Inflammatory macrophage (primary cell): ENCODE measurements at places on chromosomes 6 and 20.

DNA sequence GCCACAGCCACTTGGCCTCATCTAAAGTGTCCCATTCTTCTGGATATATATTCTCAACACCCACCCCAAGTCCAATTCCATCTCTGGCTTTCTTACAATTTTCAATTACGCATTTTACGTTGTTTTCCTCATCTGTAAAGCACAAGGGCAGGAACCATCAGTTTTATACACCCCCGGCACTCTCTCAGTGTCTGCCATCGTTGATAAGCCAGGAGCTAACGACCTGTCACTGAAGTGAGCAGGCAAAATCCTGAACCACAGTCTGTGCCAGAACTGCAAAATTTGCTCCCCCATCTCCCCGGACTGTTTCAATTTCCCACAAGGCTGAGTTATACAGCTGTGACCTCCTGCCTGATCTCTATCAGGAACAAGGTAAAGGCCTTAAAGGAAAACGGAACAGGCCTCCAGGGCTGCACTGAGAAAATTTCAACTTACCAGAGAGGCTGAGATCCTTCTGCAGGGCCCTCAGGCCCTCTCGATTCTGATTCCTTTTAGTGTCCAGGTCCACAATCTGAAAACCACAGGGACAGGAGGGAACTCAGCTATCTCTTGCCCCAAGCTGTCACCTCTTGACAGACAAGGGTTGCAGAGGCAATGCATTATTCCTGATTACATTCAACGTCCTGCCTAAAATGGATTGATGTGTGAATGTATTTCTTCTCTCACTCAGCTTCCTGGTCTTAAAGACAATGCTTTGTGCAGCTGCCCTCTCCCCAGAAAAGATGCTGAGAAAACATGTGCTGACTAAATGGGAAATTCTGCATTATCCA is 1.8 kb downstream of the PDRG1 start:
- no peak for DNase-seq

- DNase-seq, result peak; percentile 53
These were observed 42.0 kb downstream of the JARID2 start for GRCh38 chr6:15287670-15288375.

- DNase-seq, result no peak
These were observed 26.2 kb downstream of the CDYL start for GRCh38 chr6:4802312-4802935.

- DNase-seq, result no peak
These were observed 116.2 kb upstream of the SALL4 start for GRCh38 chr20:51918561-51918960.

GRCh38 chr6:131916847-131917246 is 34.3 kb downstream of the CCN2 start:
- DNase-seq, result no peak

DNA sequence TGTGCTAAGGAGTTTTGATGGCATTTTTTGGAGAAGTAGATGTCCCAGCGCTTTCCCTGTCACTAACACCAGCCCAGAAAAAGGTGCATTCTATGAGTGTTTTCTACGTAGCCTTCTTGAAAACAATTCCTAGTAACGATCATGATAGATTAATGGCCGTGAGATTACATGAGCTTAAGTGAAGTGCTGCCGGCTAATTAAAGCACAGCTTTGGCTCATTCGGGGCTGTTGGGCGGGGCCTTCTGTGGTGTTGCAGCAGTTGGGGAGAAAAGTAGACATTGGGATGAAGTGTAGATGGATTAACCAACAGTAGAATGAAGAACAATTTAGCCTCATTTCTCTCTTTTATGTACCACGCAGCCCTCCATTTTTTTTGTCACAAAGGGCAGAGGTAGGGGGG is 20.8 kb upstream of the TRAF3IP2 start:
- no peak for DNase-seq

GRCh38 chr6:52230685-52231084 is 13.6 kb downstream of the IL17F start:
- peak; percentile 15 for DNase-seq

DNA sequence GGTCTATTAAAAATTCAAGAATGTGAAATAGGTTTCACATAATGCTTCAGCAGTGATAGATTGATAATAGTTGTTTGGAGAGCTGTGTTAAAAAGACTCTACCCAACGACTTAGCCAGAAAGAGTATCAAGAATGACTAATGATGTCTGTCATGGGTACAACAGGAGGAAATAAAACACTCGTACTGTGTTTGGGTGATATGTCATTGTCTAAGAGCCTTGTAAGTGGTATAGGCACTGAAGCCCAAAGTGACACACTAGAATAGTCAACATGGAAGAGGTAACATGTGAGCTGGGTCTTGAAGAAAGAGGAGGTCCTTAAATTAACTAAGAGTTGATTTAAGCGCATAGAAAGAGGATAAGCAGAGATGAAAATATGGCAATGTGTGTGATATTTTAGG is 471.8 kb upstream of the MAN1A1 start:
- DNase-seq, result no peak

DNA sequence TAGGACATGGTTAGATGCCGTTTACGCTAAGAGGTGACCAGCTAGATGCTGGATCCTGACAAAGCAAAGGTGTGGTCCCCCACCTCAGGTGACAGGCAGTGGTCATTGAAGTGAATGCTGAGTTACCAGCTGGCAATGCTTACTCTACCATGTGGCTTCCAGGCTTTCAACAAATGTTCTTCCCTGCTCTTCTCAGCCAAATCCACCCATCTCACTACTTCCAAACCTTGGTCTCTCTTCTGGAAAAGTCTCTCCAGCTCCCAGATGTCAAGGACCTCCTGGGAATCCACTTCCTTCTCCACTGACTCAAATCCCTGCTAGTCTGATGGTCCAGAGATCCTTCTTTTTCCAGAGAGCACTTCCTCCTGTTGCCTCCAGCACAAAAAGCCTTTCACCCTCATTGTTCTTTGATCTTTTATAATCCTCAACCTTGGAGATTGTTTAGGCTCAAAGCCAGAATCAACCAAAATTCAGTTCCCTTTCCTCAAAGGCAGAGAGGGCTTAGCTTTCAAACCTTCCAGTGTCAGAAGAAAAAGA is 228.0 kb downstream of the ZNF217 start:
- DNase-seq, result no peak

- DNase-seq, result no peak
These were observed 131.7 kb upstream of the COL21A1 start for GRCh38 chr6:56378966-56379585.

- no peak for DNase-seq
These were observed 45.0 kb downstream of the BMP2 start for GRCh38 chr20:6812530-6812929.

DNA sequence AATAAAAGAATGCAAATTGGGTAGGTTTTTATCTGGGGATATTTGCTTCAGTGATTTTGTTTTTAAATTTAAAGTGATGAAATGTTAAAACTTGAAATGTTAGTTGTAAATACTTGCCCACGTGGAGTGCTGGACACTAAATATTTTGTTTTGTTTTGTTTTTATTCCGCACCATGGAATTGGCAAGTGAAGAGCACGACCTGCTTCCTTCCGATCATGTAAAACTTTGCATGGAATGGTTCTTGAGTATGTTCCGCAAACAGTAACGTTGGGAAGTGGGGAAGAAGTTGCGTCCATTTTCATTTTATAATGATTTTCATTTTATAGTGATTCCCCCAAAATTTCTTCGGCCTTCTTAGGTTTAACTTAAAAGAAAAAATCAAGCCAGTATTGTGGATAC is 765 bp downstream of the IRAK1BP1 start:
- no peak for DNase-seq

DNA sequence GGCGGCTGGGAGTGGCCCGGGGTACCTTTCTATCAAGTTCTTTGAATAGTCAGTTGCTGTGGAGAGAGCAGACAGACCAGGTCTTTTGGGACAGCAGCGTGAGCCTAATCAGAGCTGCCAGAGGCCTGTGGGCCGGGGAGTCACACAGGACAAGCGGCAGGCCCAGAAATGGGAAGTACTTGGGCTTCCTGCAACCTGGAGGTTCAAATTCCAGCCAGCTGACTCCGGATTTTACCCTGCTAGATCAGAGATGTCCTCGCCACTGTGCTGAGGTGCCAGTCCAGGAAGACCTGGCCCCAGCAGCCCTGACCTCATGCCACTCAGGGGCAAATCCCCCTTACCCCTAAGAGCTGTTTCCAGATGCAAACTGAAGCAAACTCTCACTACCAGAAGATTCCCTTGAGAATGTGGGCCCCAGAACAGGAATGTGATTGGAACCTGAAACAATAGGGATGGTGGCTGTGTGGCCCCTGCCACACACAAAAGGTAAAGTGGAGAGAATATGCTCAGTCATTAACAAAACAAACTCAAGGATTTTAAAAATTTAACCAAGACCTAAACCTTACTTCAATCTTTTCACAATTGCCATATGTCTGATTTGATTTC is 9.7 kb downstream of the BEND3 start:
- peak; percentile 55 for DNase-seq

GRCh38 chr20:5895626-5896025 is 54.7 kb downstream of the TRMT6 start:
- DNase-seq, result peak; percentile 48

- DNase-seq, result no peak
These were observed 53.4 kb downstream of the EYA2 start for GRCh38 chr20:46948081-46948480.

DNA sequence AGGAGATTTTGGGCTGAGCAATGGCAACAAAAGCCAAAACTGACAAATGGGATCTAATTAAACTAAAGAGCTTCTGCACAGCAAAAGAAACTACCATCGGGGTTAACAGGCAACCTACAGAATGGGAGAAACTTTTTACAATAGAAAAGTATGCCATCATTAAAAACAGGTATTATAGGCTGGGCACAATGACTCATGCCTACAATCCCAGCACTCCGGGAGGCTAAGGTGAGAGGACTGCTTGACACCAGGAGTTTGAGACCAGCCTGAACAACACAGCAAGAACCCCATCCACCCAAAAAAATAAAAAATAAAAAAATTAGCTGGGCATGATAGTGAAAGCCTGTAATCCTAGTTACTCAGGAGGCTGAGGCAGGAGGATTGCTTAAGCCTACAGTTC is 55.4 kb downstream of the MBOAT1 start:
- no peak for DNase-seq

DNA sequence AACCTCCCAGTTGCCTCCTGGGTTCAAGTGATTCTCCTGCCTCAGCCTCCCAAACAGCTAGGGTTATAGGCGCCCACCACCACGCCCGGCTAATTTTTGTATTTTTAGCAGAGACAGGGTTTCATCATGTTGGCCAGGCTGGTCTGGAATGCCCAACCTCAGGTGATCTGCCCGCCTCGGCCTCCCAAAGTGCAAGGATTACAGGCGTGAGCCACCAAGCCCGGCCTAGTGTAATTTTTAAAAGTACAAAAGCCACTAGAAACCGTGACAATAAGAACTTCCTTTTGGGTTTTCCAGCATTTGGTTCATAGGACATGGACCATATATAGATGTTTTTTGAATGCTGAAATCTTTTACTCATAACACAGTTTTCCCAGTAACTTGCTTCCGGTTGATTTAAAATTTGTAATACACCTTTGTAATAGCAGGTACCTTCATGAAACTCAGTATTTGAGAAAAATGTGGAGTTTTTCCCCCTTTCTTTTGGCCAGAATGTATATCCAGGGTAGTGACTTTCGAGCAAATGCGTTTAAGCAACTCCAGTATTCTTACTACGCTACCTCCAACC is 467 bp downstream of the PXT1 start:
- no peak for DNase-seq

DNA sequence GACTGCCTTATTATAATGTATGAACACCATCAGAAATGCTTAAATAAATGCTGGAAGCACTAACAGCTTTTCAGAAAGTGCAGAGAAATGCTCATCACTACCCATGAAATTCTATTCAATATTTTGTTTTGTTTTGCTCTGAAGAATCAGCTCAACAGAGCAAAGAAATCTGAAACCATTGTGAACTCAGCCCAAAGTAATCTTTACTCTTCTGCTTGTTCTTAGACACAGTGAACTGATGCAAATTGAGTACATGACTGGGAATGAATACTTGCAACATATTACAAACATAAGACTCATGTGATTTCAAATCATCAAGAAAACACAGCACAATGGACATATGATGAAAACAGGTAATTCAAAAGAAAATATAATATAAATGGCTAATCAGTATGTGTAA is 404.6 kb upstream of the OPRM1 start:
- DNase-seq, result no peak

DNA sequence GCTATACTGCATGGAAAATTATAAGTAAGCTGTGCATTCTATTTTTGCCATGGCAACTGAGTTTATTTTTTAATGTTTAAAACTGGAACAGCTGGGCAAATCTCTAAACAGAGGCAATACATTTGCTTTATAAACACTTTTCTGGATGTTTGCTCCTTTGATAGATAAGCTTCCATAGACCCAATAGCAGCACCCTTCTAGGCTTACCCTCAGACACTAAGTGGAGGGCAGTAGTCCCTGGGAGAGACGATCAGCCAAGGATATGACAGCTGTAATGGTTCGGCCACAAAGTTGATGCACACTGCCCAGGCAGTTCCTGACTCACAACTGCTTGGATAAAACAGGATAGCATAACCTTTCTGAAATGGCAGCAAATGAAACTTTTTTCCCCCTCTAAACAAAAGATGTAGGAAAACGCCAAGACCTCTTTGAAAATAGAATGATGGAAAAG is 8.5 kb upstream of the MRPS10 start:
- no peak for DNase-seq

- no peak for DNase-seq
These were observed 113.1 kb downstream of the FYN start for GRCh38 chr6:111759836-111760785.

- DNase-seq, result no peak
These were observed 127.9 kb downstream of the NRN1 start for GRCh38 chr6:5878792-5879191.

DNA sequence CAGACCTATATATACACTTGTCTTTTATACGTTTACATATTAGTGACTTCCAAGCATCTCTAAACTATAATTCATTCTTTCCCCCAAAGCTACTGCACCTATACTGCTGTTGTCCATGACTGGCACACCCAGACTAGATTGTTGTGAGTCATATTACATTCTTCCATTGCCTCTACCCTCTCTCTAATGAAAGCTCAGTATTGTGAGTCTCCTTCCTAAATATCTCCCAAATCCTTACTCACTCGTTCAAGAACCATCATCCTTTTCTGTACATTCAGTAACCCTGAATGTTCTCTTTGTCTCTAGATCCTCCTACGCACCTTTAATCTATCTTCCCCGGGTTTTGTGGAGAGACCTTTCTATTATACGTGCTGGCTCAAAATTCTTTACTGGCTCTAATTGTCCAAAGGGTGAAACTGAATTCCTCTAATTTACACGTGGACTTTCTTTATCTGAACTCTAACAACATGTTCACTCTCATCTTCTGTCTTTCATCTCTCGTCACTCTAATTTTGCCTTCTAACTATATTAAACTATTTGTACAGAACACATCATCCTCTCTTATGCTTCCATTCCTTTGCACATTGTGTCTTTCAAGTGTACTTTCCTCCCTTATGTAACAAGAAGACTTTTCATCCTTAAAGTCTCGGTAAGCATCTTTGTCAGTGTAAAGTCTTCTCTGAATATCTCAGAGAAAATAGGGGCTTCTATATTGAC is 109.3 kb downstream of the IBTK start:
- no peak for DNase-seq

DNA sequence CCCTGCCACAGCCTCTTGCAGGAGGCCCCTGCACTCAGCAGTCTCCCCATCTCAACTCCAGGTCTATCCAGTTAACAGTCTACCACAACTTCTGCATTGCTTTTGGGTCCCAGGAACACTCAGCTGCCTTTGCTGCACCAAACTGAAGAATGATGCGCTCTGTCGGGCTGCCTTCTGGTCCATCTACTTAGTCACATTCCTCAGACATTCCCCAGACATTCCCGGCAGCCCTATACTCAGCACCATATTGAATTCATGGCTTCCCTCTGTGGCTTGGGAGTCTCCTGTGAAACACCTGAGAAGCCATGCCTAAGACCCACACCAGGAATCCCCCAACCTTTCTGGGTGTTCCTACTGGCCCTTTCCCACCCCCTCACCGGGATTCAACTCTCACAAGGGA is 99.6 kb upstream of the COL21A1 start:
- no peak for DNase-seq
